ENCODE measurements at places on chromosomes 13 and 19.

DNA sequence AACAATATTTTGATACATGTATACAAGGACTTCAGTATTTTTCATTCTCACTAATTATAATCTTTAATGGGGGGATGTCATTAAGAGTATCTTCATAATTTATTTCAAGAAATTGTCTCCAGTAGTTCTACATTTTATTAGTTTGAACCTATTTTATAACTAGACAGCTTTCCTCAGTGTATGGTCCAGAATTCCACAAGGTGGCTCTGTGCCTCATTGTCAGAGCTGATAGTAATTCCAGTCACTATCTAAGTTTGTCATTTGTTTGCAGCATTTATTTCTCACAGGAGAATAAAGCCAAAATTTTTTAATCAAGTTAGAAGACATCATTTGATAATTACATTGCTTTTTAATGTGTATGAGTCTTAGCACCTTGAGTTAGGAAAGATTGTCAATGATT, 1633.0 kb upstream of the PCDH20 start:
- no peak for DNase-seq

GRCh38 chr19:13172346-13173138, 22.3 kb downstream of the IER2 start:
- no peak for DNase-seq

DNA sequence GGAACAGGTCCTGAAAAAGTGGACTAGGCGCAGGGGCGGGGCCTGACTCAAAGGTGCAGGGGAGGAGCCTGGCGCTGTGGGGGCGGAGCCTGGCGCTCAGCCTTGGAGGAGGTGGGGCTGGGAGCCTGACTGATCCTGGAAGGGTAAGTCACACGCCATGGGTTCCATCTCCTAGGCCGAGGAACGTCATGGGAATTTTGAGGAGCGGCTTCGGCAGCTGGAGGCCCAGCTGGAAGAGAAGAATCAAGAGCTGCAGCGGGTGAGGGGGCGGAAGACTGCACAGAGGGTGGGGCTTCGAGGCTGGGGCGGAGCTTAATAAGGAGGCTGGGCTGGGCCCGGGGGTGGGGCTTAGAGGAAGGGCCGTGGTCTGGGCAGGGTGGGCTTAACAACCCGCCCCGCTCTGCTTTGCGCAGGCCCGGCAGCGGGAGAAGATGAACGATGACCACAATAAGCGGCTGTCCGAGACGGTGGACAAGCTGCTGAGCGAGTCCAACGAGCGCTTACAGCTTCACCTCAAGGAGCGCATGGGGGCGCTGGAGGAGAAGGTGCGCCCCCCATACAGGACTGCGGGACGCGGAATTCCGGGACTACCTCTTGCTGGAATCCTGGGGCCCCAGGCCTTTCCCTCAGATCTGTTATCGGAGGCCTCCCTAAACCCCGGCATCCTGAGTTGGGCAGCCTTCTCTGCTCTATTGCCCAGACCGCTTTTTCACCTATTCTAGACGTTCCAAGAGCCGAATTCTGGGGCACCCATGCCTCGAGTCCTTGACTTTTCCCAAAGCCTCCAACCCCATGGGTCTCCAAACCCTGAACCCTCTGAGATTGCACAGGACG, 14.5 kb downstream of the PPFIA3 start:
- DNase-seq, result no peak

DNA sequence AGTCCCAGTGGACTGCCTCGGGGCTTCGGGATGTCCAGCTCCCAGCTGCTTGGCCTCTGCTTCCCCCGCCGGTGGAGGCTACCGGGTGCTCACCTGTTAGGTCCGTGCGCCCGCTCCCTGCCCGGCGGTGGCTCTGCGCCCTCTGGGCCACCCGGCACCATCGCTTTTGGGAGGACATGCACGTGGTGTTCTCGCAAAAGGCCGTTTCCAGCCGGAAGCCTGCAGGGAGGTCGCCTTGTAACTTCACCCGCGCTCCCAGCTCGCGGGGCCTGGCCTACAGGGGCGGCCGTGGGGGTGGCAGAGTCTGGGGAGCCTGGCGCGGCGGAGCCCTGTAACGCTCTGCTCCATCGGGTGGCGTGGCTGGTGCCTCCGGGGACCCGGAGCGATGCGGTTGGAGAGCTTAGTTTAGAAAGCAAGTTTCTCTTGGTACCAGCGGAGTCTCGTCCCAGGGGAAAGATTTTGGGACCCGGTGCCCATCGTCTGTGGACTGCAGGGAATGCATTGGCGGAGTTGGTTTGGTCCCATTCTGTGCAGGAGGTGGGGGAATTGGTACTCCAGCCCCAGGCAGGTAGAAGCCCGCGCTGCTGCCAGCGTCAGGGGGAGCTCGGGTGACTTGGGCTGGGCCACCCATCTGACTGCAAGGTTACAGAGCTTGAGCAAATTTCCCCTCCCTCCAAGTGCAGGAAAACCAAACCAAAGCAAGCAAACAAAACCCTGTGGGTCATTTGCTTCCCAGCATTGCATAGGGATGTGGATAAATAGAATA, 673 bp downstream of the SPATA13 start:
- no peak for DNase-seq

DNA sequence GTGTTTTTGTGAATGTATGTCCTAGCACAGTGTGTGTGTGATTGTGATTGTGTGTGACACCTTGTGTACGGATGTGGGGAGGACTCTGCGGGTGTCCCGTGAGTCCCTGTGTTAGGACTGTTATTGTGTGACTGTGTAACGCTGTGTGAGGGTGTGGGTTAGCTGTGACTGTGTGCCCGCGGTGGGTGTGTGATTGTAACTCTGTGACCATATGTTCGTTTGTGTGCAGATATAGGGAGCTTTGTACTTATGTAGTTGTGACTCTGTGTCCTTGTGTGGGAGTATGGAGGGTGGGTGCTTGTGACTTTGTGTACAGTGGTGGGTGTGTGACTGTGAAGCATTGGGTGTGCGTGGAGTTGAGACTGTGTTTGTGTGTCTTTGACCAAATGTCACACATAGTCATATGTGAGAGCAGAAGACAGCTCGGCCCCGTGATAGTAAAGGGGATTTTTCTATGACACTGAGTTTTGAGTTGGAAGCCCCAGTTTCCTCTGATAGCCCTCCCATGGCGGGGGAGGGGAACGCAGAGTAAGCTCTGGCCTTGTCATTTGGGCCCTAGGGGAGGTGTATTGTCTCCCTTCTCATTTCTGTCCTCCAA, 949 bp upstream of the ZNF260 start:
- DNase-seq, result no peak

All from cortex of kidney (tissue), 1 donor.